ENCODE measurements at places on chromosomes 12 and 14.

GRCh38 chr14:89466484-89466883 is 49.5 kb upstream of the FOXN3 start:
- DNase-seq: no peak

DNA sequence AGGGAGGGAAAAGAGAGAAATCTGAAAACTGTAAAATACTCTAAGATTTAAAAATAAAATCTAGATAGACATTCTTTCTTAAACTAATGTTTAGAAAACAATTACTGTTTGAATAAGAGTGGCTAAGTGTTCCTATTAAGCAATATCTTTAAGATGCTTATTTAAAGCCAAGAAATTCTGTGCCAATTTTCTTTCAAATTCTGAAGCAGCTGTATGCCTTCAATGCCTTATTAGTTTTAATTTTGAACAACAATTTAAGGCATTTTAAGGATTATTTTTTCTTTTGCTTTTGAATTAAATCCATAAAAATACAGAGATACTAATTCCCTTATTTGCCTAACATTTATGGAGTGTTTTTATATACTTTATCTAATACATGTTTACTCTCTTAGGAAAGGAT is 50.3 kb upstream of the KITLG start:
- no peak for DNase-seq

DNA sequence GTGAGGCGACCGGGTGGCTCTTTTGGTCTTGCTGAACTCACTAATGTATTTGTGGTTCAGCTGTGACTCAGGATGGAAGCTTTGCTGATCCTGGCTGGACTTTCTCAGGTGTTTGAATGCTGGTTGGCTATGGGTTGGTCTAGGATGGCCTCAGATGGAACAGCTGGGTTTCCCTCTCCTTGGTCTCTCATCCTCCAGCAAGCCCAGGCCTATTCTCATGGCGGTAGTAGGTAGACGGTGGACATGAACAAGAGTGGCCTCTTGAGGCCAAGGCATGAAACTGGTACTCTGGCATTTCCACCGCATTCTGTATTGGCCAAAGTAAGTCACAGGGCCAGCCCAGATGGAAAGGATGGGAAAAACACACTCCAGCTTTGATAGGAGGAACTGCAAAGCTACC is 11.8 kb upstream of the POLR3B start:
- DNase-seq: peak; percentile 30

DNA sequence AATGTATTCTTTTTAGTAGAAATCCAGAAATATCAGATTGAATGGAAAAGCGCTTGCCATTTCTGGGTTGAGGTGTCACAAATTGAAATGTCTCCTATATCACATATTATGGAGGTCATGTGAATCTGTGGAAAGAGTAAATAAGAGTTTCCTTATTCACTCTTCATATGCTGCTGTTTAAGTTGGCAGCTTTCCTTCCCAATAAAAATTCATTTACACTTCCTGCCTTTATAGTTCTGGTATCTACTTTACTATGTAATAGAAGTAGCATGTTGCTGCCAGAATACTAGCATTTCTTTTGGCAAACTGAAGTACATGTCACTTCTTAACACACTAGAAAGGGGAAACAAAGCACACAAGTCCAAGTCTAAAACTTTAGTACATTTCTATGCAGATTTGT is 60.8 kb downstream of the SDR9C7 start:
- no peak for DNase-seq

- DNase-seq: no peak
These were observed 170.0 kb downstream of the KLHL28 start for GRCh38 chr14:44791730-44792129.

All from MG63 (cell line).